Skeletal muscle cell (primary cell): ENCODE measurements at places on chromosomes 16 and 17.
A peak's percentile ranks its signal among the peaks of the same experiment; 100 is the strongest.

GRCh38 chr16:8087597-8088289 lies 502.6 kb downstream of the TMEM114 start:
- DNase-seq, result no peak

DNA sequence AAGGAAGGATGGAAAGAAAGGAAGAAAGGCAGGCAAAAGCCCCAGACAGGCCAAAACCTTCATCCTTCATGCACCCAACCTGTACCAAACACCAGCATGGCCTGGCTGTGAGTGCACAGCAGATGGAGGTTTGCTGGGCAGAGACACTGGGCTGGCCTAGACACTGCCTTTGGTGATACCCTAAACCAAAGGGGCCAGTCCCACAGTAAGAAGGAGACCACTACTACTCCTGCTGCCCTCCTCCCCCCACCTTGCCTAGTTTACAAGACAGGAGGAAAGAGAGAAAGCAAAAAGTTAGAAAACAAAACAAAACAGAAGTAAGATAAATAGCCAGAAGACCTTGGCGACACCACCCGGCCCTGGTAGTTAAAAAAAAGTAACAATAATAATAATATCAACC lies 19.1 kb downstream of the QPRT start:
- DNase-seq, result no peak

GRCh38 chr16:67451061-67451703 lies 20.3 kb downstream of the HSD11B2 start:
- DNase-seq, result no peak

DNA sequence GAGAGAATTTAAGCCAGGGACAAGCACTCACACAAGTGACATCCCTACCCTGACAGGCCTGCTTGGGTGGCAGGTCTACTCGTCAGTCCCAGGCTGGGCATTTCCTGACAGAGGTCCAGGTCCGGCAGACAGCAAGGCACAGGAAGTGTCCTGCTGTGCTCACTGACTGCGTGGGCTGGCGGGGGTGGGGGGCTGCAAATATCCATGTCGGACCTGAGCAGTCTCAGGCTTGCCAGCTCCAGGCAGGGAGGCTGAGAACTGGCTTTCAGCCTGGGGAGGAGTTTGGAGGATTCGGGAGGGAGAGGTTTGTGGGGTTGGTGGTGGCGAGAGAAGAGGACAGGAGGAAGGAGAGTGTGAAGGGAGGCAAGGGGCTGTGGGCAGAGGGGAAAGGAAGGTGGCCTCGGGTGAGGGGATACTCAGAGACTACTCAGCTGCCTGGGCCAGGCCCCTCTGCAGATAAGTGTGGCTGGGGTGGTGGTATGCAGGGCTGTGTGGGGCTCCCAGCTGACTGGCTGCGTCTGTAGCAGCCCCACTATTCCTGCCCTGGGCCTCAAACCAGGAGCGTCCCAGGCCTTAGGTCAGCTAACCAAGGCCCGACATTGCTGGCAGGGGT lies 7.8 kb downstream of the HIC1 start:
- DNase-seq, result no peak

DNA sequence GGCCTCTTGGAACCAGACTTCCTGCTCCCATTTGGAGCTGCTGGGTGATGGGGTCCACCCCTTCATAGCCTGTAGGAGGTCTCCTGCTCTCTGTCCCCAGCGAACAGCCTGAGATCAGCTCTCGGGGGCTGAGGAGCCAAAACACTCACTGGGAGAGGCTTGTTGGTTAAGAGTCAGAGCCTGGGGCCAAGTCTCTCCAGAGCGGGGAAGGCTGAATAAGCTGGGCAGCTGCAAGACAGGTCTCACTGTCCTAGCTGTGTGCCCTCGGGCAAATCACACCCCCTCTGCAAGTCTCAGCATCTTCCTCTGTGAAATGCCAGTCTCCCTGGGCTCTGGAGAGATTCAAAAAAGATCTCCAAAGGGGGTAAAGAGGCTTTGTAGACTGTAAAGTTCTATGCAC lies 174.6 kb downstream of the WSCD1 start:
- DNase-seq, result no peak

GRCh38 chr17:55215711-55216110 lies 49.0 kb upstream of the HLF start:
- no peak for DNase-seq

DNA sequence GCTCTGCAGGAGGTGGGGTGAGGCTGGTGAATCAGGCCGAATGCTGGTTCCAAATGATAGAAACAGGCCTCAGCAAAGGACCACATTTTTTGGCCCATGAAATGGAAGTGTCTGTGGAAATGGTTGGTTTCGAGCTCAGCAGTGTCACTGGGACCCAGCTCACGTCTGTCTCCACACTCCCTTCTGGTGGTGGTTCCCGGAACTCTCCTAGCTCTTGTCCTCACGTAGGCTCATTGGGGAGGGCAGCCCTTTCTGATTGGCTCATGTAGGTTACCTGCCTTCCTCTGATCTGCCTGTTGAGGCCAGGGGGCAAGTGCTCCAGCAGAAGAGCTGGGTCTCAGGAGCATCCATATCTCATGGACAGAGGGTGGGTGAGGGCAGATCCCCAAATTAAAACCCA lies 4.0 kb downstream of the ALG1 start:
- no peak for DNase-seq

GRCh38 chr16:13939821-13940220 lies 19.9 kb downstream of the ERCC4 start:
- DNase-seq, result no peak

DNA sequence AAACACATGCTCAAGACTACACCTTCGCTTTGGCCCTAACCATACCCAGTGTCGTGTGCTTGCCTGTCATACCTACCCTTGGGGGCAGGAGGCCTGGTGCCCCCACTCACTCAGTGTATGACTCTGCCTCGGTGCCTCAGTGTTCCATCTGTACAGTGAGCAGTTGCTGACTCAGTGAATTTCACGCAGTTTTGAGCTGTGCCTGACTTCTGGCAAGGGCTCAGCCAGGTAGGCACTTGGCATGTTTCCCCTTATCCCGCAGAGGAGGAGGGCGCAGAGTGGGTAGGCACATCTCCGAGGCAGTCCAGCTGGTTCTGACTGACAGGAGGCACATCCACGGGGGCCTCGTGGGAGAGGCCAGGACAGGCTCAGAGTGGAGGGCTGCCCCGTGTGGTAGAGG lies 148.9 kb upstream of the CIBAR2 start:
- no peak for DNase-seq

DNA sequence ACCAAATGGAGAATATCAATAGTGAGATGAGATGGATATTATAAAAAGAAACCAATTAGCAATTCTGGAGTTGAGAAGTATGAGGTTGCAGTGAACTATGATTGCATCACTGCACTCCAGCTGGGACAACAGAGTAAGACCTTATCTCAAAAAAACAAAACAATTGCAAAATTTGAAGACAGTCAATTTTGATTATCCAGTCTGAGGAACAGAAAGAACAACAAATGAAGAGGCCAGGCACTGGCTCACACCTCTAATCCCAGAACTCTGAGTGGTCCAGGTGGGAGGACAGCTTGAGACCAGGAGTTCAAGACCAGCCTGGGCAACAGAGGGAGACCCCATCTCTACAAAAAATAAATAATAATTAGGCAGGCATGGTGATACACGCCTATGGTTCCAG lies 35.0 kb downstream of the USP32 start:
- no peak for DNase-seq

GRCh38 chr17:57548421-57549410 lies 196.4 kb downstream of the CCDC182 start:
- no peak for DNase-seq

DNA sequence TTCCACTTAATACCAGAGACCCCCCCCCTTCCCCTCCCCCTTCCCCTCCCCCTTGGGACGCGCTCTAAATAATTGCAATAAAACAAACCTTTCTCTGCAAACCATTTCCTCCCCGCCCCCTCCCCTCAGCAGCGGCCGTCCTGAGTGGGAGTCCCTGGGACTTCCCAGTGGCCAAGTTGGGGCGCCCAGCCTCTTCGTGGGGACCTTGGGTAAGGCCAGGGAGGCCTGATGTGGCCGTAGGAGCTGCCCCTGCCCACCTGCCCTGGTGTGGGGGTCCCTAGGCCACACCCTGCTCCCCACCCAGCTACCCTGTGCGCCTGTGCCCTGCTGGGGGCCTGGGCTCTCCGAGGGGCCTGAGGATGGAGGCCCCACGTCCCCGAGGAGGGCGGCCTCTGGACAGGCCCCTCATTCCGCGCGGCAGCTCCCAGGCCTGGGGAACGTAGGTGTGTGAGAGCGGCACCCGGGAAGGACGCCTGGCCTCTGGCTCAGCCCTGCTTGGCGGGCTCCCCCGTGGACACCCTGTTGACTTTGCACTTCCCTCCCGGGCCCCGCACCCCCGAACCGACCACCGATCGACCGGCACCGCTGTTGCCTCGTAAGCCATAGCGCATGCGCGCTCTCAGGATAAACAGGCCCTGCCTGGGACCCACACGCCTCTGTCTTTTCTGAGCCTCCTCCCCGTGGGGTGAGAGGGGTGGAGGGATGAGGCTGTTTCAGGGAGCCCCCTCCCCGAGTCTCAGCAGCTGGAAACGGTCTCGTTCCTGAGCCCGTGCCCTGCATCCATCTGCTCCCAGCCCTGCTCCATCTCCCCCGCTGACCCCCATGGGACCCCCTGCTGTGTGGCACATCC lies 9.0 kb downstream of the NTHL1 start:
- no peak for DNase-seq

DNA sequence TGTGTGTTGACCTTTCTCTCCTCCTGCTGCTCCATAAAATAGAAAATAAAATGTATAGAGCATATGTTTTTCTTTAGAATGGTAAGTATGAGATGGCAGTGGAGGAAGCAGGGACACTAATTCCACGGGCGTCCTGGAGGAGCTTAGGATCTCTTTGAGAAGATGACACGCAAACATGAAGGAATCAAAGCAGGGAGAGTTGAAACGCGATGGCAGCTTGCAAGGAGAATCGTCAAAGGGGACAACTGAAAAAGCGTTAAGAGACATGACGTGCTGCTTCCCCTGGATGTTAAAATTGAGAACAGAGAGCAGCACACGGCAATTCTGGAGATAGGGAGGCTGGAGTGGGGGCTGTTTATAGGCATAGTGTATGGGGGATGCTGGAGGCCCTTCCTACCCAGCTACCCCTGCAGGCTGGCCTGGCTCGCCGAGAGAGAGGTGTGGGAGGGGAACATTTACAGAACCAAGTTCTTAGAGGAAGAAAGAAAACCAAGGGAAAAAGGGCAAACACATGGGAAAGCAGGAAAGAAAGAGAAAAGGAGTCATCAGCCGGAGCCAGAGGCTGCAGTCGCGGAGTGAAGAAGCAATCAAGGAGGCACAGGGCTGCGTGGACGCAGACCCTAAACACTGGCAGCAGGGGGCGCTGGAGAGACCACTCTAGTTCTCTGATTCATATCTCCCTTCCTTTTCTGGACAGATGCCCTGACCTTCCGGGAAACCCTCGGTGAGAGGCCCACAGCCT lies 55.8 kb downstream of the MYH13 start:
- DNase-seq, result no peak

- no peak for DNase-seq
These were observed 25.9 kb downstream of the ZFHX3 start for GRCh38 chr16:73021866-73022495.

GRCh38 chr16:19177111-19177739 lies 9.2 kb downstream of the SYT17 start:
- DNase-seq, result no peak

DNA sequence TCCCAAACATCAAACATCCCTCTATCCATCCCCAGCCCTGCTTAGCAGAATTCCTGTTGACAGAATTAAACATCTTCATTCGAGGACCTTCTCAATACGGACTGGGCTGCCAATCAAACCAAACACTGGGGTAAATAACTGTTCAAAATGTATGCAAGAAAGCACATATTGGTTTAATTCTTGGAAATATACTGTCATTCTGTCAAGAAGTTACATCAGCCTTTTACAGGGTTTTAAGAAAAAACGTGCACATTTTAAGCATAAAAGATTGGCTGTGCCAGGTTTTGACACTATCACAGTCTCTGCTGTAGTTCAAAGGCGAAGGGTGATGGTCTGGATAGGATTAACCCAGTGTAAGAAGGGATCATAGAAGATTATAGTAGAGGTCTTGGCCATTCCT lies 25.1 kb upstream of the CCNF start:
- DNase-seq, result no peak

- DNase-seq, result no peak
These were observed 67.9 kb downstream of the ZZEF1 start for GRCh38 chr17:4074831-4075495.

- peak; percentile 22 for DNase-seq
These were observed 108.5 kb downstream of the RAB11FIP4 start for GRCh38 chr17:31499771-31500554.

GRCh38 chr17:62614142-62614541 lies 13.3 kb upstream of the MRC2 start:
- DNase-seq, result peak; percentile 84

GRCh38 chr16:9141813-9142212 lies 50.4 kb downstream of the HAPSTR1 start:
- DNase-seq, result no peak

DNA sequence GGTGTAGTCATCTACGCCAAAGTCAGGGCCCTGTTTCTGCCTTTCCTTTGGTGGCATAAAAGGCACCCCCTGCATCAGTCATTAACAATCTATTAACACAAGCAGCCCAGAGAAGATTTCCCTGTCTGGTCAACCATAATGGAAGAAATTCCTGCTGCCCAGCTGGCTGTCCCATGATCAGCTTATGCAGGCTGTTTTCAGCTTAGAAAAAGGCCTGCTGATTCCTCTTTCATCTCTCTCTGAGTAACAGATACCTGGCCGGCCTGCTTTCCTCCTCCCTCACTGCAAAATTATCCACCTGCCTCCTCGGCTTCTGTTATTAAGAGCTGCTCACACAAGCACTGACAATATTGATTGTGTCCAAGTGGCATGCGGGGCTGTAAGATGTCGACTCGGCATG lies 70.3 kb upstream of the MMP2 start:
- DNase-seq, result no peak

- DNase-seq, result no peak
These were observed 41.6 kb downstream of the CCDC42 start for GRCh38 chr17:8703001-8703400.

- DNase-seq, result no peak
These were observed 485.7 kb downstream of the HS3ST4 start for GRCh38 chr16:26177438-26177837.

GRCh38 chr16:9836118-9836736 lies 346.0 kb downstream of the GRIN2A start:
- no peak for DNase-seq

GRCh38 chr17:60618080-60618479 lies 18.1 kb downstream of the PPM1D start:
- DNase-seq, result no peak

DNA sequence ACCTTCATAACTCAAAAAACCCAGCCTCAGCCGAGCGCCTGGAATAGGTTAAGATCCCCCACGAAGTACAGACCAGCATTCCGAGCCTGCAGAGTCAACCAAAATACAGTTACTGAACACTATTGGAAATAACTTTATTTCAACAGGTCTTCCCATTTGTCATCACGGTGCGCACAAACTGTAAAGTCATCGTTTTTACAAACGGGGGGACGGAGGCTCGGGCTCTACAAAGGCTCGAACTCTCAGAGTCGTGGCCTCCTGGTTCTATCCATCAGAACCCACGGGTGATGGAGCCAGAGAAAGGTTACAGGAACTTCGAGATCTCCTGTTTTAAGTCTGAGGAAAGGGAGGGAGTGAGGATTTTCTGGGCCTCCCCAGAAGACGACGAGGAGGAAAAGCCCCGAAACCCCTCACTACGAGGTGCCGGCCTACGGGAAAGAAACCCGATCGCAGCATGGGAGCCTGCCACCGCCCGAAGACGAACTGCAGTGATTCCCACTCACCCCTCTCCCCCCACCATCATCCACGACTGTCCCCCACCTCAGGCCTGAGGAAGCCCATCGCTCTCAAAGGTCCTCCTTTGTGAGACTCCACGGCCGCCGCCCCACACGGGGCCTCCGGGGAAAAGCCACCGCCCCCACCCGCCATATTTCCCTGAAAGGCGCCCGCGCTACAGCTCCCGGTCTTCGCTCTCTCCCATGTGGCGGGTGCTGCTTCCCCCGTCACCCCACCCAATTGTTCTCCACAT lies 917 bp downstream of the YWHAE start:
- DNase-seq, result no peak
